SJCRH30 (cell line): ENCODE measurements at places on chromosomes 2 and 18. TPM values are rescaled to one million over a fixed set of nuclear protein-coding genes. Genes with fewer than 3 reads are reported as not detected.

GRCh38 chr2:191206613-191207471, 38.4 kb upstream of the MYO1B start:
- no peaks in the 10 kb centered on the region for H3K27me3 ChIP-seq
- H3K27ac ChIP-seq, result no peak overlapping the region
- peaks cover 2% of the 10 kb centered on the region; the same call in 1 of the 2 replicates for H3K4me1 ChIP-seq
- DNase-seq, result no peak
- H3K4me3 ChIP-seq, result no peak overlapping the region
- no peaks in the 10 kb centered on the region for H3K36me3 ChIP-seq

KCNJ13 gene
- not detected in 2 replicates for total RNA-seq

GRCh38 chr2:12935222-12935621, 218.5 kb downstream of the TRIB2 start:
- DNase-seq, result no peak
- no peak overlapping the region for H3K27ac ChIP-seq
- no peaks in the 10 kb centered on the region for H3K36me3 ChIP-seq
- peaks cover 9% of the 10 kb centered on the region for H3K4me1 ChIP-seq
- H3K4me3 ChIP-seq, result no peak overlapping the region

TRAPPC12 gene
- 47.5 and 52.9 TPM in 2 replicates for total RNA-seq

DNA sequence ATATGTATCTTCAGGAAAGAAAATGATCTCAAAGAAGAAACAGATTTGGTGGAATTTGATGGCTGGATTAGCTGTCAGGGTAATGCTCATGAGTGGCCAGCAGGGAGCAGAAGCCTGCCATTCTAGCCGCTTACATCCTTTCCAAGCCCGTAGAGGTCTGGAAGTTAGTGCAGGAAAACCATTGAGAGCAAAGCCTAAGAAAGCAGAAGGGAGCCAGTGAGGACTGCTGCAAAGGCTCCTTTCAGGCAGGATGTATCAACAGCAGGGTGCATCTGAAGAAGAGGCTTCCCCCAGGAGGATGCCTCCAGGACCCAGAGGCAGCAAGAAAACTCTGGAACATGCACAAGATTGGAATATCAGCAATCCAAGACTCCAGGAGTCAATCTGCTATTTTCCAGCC, 22.9 kb upstream of the LBH start:
- H3K4me3 ChIP-seq, result no peak overlapping the region
- H3K4me1 ChIP-seq, result no peaks in the 10 kb centered on the region; the same call in 1 of the 2 replicates
- no peaks in the 10 kb centered on the region for H3K36me3 ChIP-seq
- H3K27me3 ChIP-seq, result no peaks in the 10 kb centered on the region; the same call in 1 of the 2 replicates

SRD5A2 gene
- total RNA-seq, result 0.02 TPM in 1 of 2 replicates, not detected in the other

DNA sequence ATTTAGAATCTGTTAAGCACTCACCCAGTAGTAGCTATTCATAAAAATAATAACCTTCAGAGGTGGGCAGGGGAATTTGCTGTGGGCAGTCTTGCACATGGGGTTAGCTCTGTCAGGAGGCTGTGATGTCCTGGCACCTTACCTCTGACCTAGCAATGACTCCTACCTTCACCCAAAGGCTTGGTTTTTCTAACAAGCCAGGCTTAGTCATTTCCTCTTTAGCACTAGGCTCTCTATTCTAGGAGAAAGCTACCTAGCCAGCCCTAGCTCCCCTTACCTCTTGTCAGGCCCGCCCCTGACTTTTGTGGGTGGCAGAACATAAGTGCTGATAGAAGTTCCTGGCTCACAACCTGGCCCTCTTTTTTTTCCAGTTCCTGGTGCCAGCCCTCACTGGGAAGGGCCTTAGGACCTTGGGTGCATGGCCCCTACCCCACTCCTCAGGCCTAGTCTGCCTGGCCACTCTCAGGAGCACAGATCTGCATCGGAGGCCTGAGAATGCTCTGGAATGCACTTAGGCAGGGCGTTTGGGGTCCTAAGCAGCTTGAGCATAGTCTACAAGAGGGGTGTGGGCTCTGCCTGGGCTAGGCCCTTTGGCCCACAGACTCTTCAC, 17.7 kb downstream of the CPLX4 start:
- H3K4me3 ChIP-seq, result no peak overlapping the region
- H3K36me3 ChIP-seq, result no peaks in the 10 kb centered on the region
- H3K27ac ChIP-seq, result no peak overlapping the region
- no peaks in the 10 kb centered on the region for H3K4me1 ChIP-seq
- DNase-seq, result no peak
- no peaks in the 10 kb centered on the region for H3K27me3 ChIP-seq

DNA sequence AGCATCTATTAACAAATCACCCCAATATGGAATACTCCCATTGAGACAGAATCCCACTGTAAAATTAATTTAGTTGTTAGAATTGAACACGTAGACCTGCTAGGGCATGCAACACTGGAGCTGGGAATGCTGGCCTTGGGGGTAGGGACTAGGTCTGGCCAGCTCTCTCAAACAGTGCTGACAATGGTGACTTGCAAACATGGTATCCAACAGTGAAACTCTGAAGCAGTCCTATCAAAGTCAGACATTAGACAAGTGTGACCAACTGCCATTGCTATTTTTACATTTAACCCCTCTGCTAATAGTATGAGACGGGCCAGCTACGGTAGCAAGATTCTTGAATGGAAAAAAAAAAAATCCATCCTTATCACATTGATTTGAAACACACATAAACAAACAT, 7.2 kb downstream of the E2F6 start:
- no peak overlapping the region for H3K4me3 ChIP-seq
- no peaks in the 10 kb centered on the region for H3K4me1 ChIP-seq
- no peaks in the 10 kb centered on the region for H3K27me3 ChIP-seq

DNA sequence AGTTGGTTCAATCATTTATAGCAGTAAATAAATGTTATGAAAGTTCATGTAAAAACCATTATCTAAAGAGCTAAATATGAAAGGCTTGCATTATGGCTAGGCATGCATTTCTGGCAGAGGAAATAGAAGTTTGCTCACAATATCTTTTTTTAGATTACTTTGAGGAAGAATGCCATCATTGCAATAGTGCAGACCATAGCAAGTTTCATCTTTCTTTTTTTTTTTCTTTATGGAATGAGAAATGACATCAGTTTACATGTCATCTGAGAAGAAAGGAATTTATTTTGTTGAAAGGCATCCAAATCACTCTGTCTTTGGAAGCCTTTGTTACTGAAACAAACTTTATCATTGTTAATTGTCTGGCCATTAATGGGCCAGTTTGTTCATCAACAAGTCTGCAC, 74.5 kb upstream of the NCKAP5 start:
- H3K4me1 ChIP-seq, result no peaks in the 10 kb centered on the region
- H3K27ac ChIP-seq, result no peak overlapping the region
- H3K27me3 ChIP-seq, result 0 out of 2 replicates have a peak, but pooled peaks cover 3% of the 10 kb centered on the region
- no peak overlapping the region for H3K4me3 ChIP-seq

DNA sequence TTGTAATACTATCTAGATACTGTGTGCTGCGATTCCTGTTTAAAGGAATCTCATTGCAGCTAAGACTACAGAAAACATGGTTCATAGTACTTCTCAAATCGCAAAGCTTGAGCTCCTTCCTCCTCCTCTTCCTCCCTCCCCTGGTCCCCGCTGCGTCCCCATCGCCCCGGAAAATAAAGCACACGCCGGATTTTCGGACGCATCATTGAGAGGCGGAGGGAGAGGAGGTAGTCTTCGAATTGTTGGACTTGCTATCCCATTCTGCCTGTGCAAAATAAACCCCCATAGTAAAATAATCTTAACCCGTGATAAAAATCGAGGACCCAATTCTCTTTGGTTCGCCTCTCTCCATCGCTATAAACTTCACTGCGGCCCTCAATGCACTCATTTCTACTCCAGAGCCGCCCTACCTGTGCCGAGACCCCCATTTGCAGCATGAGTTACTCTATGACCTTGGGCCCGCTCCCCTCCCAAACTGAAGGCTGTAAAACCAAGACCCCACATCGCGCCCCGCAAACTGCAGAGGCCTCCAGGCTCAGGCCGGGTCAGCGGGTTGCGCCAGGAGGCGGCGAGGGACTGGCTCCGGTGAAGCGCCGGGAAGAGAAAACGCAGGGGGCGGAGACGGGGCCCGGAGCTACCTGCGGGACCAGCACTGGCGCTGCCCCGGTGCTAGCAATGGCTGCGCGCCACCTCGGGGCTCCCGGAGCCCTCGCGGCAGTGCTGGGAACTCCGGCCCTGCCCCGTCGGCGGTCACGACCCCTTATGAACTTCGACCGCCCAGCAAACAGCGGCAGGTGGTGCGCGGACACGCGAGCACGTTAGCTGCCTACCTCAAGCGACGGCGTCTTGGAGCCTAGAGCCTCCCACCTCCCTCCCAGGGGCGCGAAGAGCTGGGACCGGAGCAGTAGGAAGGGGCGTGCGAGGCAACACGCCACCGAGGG, 649 bp downstream of the ESCO1 start:
- no peaks in the 10 kb centered on the region for H3K36me3 ChIP-seq
- H3K4me1 ChIP-seq, result no peaks in the 10 kb centered on the region
- H3K27me3 ChIP-seq, result no peaks in the 10 kb centered on the region

DNA sequence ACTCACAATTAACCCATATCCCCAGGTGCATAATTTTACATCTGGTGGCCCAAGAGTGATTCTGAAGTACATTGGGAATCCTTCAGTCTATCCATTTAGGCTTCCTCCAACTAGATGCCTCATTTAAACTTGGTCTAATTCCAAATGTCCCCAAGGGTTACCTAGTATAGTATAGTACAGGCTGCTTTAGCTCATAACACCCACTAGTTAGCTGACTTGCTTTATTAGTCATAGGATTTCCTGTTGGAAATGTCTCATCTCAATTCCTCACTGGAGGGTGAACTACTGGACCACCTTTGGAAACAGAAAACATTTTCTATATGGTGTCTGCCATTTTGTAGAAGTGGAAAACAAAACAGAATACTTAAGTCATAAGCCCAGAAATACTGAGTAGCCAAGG, 202.5 kb upstream of the SESTD1 start:
- no peak overlapping the region for H3K4me3 ChIP-seq
- H3K27me3 ChIP-seq, result no peaks in the 10 kb centered on the region
- H3K27ac ChIP-seq, result no peak overlapping the region
- no peak for DNase-seq
- no peaks in the 10 kb centered on the region for H3K4me1 ChIP-seq

- H3K27ac ChIP-seq, result peak overlapping the region; percentile 31; the same call in 1 of the 2 replicates
- H3K27me3 ChIP-seq, result no peaks in the 10 kb centered on the region
- peak; percentile 82 for DNase-seq
- H3K4me1 ChIP-seq, result peaks cover 35% of the 10 kb centered on the region
- no peak overlapping the region for H3K4me3 ChIP-seq
These were observed 413.3 kb upstream of the TRIB2 start for GRCh38 chr2:12303181-12304030.

- peaks cover 41% of the 10 kb centered on the region for H3K4me1 ChIP-seq
- H3K27me3 ChIP-seq, result no peaks in the 10 kb centered on the region
- no peak for DNase-seq
- H3K36me3 ChIP-seq, result peaks cover 57% of the 10 kb centered on the region
- H3K27ac ChIP-seq, result no peak overlapping the region
These were observed 10.6 kb downstream of the RND3 start for GRCh38 chr2:150476809-150477302.

DNA sequence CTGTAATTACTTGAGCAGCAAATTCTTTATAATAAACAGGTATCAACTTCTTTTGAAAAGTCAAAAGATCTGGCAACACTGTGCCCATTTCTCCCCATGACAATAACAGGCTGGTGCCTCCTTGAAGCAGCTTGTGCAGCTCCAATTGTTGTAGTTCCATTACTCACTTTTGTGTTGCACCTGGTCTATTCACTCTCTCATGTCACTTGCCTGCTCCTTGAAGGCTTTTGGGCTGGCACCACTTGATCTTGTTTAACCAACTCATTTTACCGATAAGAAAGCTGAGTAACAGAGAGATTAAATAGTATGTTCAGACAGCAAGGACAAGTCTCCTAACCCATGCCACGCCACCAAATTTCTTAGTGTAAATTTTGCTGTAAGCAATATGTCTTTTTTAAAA, 314.5 kb downstream of the OSR1 start:
- DNase-seq, result no peak
- peaks cover 8% of the 10 kb centered on the region; the same call in 1 of the 2 replicates for H3K27me3 ChIP-seq
- no peak overlapping the region for H3K4me3 ChIP-seq
- H3K4me1 ChIP-seq, result no peaks in the 10 kb centered on the region

UGT1A9 gene
- total RNA-seq, result not detected in 2 replicates

DNA sequence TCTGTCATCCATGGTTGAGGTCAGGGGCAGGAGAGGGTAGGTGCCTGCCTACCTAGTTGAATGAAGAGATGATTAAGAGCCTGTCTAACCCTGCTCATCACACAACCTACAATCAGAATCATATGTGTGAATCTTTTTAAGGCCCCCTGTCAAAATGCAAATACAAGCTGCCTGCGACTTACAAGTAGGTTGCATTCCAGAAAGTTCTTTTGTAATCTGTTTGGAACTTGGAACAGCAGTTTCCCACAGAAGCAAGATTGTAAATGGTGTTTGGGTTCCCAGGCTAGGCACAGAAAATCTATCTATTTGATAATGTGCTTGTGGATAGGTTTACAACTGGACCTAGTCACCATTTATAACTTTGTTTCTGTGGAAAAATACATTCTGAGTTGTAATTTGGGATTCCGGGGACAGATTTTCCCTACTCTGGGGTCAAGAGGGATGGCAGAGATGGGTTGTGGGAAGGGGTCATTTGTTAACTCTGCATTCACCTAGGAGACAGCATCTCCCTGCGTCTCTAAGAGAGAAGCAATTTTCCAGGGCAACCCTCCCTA, 4.4 kb downstream of the LIPG start:
- H3K4me3 ChIP-seq, result no peak overlapping the region
- no peaks in the 10 kb centered on the region for H3K27me3 ChIP-seq
- peaks cover 2% of the 10 kb centered on the region; the same call in 1 of the 2 replicates for H3K4me1 ChIP-seq
- peaks cover 4% of the 10 kb centered on the region; the same call in 1 of the 2 replicates for H3K36me3 ChIP-seq

SERPINB4 gene
- total RNA-seq, result not detected in 2 replicates

GRCh38 chr2:126655051-126655450, 907 bp upstream of the GYPC start:
- DNase-seq, result peak; percentile 33
- no peaks in the 10 kb centered on the region for H3K27me3 ChIP-seq
- H3K36me3 ChIP-seq, result no peaks in the 10 kb centered on the region
- H3K27ac ChIP-seq, result no peak overlapping the region; the same call in 1 of the 2 replicates
- H3K4me1 ChIP-seq, result peaks cover 18% of the 10 kb centered on the region

KLHL14 gene
- 0.05 TPM in 1 of 2 replicates, not detected in the other for total RNA-seq

DNA sequence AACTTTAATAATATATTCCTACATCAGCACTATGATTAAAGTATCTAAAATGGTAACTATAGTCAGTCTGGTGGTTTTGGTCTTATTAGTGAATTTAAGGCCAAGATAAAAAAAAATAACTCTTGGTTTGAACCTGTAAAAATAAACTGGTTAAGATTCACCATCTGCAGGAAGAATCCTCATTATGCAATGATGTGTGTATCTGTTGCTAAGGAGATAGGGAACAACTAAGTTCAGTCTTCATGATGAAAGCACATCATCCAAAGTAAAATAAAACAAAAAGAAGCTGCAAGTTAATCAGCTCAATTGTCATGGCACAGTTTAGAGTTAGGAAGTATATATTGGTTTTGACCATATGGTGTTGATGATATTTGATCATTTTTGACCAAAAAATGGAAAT, 466.0 kb downstream of the NYAP2 start:
- H3K27ac ChIP-seq, result no peak overlapping the region
- no peaks in the 10 kb centered on the region for H3K36me3 ChIP-seq
- no peak overlapping the region for H3K4me3 ChIP-seq
- no peak for DNase-seq
- H3K4me1 ChIP-seq, result no peaks in the 10 kb centered on the region
- no peaks in the 10 kb centered on the region for H3K27me3 ChIP-seq

HRH4 gene
- not detected in 2 replicates for total RNA-seq
